ENCODE measurements at places on chromosomes 16 and 17.
A peak's percentile ranks its signal among the peaks of the same experiment; 100 is the strongest.

GRCh38 chr17:77381731-77382130 is 241.0 kb downstream of the SEC14L1 start:
- DNase-seq = no peak

GRCh38 chr17:43987131-43988021 is 17.0 kb upstream of the NAGS start:
- no peak for DNase-seq

- DNase-seq = no peak
Observed at GRCh38 chr17:83058266-83058798, 21.1 kb upstream of the METRNL start.

GRCh38 chr16:83913245-83913633 is 14.3 kb downstream of the MLYCD start:
- peak; percentile 95 for DNase-seq

Data from lung (tissue), 17 donors.